ENCODE measurements at places on chromosomes 12 and 14.

- no peak for DNase-seq
These were observed 190.1 kb downstream of the MED13L start for GRCh38 chr12:116087399-116087798.

- no peak for DNase-seq
These were observed 184.8 kb downstream of the ZFP36L1 start for GRCh38 chr14:68607867-68608573.

- DNase-seq: no peak
These were observed 323.0 kb downstream of the VRK1 start for GRCh38 chr14:97120204-97120603.

- DNase-seq: no peak
These were observed 15.6 kb downstream of the PTGDR start for GRCh38 chr14:52283099-52283498.

GRCh38 chr14:99148131-99148530 is 123.9 kb downstream of the BCL11B start:
- DNase-seq: no peak

DNA sequence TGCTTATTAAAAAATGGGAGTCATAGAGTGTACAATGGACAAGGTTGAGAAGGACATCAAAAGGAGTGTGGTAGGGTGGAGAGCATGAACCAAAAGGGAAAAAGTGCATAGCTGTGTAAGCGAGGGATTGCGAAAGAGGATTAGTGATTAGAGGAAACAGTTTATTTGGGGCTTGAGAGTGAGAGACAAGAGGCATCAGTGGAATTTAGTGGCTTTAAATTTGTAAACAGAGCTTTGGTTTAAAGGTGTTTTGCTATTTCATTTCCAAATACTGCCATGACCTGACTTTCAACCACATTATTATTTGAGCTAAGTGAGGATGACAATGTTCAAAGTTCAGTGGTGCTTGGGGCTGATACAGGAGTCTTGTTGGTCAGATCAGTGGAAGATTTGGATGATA is 53.4 kb downstream of the SLC16A7 start:
- DNase-seq: no peak

GRCh38 chr12:116127859-116128258 is 149.6 kb downstream of the MED13L start:
- DNase-seq: no peak

- no peak for DNase-seq
These were observed 206.0 kb upstream of the DIO3 start for GRCh38 chr14:101355284-101355683.

GRCh38 chr12:107656302-107656701 is 29.3 kb upstream of the PWP1 start:
- no peak for DNase-seq

DNA sequence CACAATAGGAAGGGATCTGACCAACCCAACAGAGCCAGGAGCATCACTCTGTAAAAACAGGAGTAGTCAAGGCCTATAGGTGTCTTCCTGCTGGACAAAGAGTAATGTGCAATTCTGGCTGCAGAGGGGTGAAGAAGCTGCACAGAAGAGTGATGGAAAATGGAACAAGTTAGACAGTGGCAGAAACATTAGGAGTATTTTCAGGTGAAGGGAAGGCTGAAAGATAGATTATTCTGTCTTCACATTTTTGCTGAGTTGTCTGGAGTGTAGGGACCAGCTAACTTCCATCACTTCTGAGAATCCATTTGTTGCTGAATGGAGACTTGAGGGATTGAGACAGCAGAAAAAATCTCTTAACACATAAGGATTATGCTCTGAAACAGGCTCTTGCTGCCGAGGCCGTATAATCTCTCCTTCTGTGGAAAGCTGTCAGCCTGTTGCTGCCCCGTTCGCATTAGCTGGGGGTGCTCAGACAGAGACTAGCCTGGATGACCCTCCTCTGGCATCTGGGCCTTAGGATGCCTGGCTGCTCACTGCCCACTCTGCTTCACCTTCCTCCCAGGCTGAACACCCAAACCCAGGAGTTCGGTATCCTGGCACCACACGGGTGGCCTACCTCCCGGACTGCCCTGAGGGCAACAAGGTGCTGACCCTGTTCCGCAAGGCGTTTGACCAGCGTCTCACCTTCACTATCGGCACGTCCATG is 3.1 kb upstream of the ARHGEF25 start:
- no peak for DNase-seq

DNA sequence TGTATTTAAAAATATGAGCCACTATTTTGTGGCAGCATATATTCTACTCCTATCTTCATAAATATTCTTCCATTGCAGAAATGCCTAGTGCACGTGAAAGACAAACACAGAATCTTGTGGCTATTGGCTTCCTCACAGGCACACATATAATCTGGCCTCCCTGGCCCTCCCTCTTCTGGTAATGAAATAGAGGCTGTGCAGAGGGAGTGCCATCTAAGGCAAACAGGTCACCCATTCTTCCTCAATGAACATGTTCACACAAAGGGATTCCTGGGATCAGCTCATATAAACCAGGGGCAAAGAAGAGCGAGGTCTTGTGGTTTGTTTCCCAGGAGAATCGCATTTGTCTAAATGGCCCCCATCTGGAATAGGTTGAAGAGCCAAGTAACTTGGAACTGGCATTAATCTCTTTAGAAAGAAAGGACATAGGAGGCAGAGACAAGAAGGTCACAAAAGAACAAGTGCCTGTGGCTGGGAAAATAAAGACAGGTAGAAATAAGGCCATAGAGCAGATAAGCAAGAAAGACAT is 171.6 kb upstream of the PTPRQ start:
- no peak for DNase-seq

DNA sequence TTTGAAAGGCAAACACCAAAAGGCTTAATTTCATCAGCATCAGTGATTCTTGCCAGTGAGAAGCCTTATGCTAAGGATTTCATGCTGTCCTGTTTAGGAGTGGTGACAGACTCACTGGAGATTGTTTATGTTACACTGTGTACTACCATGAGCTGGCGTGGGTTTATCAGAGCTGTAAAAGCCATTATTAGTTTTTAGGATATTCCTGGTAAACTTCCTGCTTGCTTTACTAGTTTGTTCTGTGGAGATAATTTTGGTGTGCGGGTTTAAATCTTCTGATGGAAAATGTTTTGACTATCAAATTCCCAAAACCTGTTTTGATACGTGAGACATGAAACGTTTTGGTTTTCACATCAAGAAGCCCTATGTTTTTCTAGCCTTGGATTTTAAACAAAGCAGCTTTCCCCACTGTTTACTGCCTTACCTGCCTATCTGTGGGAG is 15.2 kb downstream of the PPFIBP1 start:
- DNase-seq: no peak

- no peak for DNase-seq
These were observed 1.7 kb upstream of the HOXC9 start for GRCh38 chr12:53998110-53998899.

- no peak for DNase-seq
These were observed 23.1 kb downstream of the FBRSL1 start for GRCh38 chr12:132513070-132513398.

- no peak for DNase-seq
These were observed 19.4 kb downstream of the PPP1R36 start for GRCh38 chr14:64569138-64569631.

- DNase-seq: no peak
These were observed 618.5 kb downstream of the NRXN3 start for GRCh38 chr14:78788467-78789360.

GRCh38 chr12:65339161-65339560 is 60.7 kb downstream of the MSRB3 start:
- DNase-seq: no peak

- no peak for DNase-seq
These were observed 1.4 kb downstream of the LIN7A start for GRCh38 chr12:80936353-80936641.

- no peak for DNase-seq
These were observed at the start of gene NPAS3 for GRCh38 chr14:32938719-32939253. Gene NPAS3 (plus strand): TSS chr14:32938879.

DNA sequence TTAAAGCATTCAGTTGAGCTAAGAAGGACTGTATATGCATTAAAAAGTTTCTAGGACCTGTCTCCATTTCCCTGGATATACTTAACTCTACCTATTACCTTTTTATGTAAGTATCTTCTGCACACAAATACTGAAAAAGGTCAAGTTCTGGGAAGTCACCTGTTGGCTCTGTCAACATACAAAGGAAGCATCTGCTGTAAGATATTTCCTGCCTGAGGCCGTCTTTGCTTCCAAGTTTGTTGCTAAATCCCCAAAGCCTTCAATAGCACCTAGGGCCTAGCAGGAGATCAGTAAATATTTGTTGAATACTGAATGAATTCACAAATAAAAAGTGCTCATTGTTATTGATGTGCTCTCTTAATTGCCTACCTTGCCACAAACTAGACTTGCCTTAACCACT is 188.4 kb downstream of the DUSP6 start:
- DNase-seq: no peak

DNA sequence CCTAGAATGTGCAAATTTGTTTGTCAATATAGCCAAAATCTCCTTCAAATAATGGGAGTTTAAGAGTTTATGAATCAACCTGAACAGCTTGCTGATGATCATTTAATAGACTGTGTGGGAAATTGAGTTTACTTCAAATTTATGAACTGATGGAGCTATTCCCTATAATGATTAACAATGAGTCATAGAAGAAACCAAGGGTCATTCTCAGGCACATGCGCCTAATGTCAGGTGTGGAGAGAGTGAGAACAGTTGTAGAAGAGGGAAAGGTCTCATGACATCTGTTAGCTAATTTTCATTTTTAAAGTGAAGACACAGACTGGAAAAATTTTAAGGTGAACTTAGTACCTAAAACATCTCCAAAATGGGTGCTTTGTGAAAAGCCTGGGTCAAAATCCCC is 191.8 kb downstream of the BMP4 start:
- DNase-seq: no peak

- DNase-seq: no peak
These were observed 180.5 kb downstream of the CAND1 start for GRCh38 chr12:67449591-67450052.

- DNase-seq: no peak
These were observed 618 bp downstream of the RNF34 start for GRCh38 chr12:121400332-121401139.

GRCh38 chr14:55864890-55865655 is 253.1 kb upstream of the PELI2 start:
- DNase-seq: no peak

GRCh38 chr14:71539650-71540285 is 392.5 kb upstream of the RGS6 start:
- DNase-seq: no peak
